ENCODE measurements at places on chromosomes 5 and 9.

DNA sequence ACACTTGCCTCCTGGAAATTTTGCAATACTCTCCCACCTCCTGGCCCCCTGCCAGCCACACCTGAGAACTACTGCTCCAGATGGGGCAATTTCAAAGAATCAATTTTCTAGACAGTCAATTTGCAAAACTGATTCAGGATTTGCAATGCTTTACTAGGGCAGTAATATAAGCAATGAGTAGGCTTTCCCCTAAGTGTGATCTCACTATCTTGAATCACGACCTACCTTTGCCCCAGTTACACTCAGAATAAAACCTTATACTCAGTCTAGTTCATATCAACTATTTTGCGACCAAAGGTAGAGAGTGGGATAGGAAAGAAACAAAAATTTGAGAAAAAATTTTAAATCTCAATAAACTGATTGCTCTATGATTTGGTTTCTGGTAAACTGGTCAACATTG lies 54.4 kb downstream of the DROSHA start:
- DNase-seq: no peak

DNA sequence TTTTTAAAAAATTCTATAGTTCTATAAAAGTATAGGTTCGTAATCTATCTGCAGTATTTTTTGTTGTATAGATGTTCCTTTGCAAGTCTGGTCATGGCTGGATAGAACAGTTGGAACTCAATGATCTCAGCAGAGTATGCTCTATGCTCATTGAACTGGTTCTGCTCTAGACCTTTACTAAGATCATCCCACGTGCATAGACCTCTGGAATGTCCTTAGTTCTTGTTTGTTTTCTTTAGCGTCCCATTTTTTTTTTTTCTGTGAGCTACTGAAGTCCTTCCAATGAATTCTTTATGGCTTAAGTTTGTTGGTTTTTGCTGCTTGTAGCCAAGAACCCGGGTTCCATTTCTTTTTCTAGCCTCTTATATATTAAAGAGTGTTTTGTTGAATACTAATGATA lies 3.5 kb downstream of the TMEM38B start:
- DNase-seq: no peak

DNA sequence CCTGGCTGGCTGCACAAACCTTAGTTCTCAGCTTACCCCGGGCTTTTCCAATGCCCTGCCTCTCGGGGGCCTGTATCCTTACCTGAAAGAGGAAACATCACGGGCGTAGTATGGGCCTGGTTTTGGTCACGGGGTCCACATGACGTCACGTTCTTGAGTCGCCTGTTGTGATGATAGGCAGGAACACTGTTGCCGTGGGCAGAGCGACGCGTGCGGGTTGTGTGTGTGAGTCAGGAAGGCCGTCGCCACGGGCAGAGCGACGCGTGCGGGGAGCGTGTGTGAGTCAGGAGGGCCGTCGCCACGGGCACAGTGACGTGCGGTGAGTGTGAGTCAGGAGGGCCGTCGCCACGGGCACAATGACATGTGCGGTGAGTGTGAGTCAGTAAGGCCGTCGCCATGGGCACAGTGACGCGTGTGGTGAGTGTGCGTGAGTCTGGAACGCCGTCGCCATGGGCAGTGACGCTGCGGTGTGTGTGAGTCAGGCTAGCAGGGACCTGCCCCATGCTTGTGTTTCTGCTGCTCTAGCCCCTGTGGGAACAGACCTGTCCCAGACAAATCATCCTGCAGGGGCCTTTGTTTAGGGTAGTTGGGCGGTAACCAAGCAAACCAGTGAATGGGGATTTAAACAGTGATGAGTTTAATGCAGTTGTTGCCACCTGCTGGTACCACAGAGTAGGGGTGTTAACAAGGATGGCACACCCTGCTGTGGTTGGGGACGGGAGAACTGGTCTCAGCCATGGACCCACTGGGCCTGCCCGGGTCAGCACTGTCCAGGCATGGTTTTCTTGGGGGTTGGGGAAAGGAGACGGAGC lies 19.8 kb downstream of the TRIP13 start:
- no peak for DNase-seq

- DNase-seq: no peak
These were observed 1.9 kb downstream of the RAI14 start for GRCh38 chr5:34657988-34658387.

DNA sequence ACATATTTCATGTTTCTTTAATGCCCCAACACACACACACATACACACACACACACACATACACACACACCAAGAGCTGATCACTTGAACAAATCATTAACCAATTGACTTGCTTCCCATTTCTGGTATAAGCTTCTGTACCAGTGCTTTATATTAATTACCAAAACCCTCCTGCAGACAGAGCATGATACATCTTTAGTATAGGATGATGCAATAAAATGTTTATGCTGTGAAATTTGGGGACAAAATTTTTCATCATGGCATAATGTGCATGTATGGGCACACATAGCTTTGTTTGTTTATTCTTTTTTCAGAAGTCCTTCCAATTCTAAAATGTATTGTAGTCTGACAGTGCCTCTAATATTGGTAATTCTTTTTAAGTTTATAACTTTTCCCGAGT lies 34.5 kb downstream of the SLC1A3 start:
- DNase-seq: no peak

DNA sequence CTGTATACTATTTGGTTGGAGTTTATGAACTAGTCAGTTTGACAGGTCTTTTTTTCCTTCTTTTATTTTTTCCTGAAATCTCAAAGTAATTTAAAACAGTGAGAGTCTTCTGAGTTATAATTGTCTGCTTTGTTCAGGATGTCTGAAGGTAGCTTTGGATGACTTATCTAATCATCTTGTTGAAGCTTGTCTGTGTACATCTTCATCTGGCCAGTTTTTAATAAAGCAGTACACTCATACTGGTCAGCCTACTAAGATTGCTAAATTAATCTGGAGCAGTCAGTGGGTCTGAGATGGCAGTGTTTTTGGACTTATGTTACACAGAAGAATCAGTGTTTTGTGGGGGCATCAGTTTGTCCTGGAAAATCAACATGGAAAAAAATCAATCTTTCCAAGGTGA lies 482.4 kb downstream of the CDH10 start:
- no peak for DNase-seq
